ENCODE measurements at places on chromosomes 6 and 20. TPM values are rescaled to one million over a fixed set of nuclear protein-coding genes. Genes with fewer than 3 reads are reported as not detected.

SLC44A4 gene
- not detected for total RNA-seq

DNA sequence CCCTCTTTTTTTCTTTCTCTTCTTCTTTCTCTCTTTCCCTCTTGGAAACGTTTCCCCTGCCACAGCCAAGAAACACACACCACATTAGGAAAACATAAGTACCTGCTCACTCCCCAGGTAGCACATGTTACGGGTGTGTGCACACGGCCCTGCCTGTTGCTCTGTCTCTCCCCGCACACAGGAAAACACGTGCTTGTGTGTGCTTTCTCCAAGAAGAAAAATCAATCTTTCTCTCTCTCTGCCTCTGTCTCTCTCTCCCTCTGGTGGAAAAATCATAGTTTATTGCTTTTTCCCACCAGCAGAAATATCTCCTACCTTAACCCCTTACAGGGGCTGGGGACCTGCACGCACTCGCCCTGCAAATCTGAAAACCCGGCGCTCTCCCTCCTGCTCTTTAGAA, 102.3 kb downstream of the EDN3 start:
- no peak for DNase-seq

GRCh38 chr6:138307816-138308730, 69.6 kb upstream of the SMIM28 start:
- no peak for DNase-seq

DNA sequence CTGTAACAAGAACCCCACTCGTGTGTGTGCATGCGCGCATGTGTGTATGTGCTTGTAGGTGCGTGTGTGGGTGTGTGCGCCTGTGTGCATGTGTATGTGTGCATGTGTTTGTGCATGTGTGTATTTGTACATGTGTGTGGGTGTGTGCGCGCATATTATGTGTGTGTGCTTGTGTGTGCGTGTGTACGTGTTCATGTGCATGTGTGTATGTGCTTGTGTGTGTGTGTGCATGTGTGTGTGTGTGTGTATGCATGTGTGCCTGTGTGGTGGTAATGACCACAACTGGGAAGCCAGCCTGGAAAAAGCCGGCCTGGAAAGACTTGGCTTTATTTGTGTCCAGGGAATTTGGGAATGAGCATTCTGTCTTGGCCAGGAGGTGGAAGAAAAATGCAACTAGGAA, 157.5 kb downstream of the PAX1 start:
- no peak for DNase-seq

Measured in Karpas-422 (cell line).